Right ventricle myocardium superior (tissue), 1 donor: ENCODE measurements at places on chromosomes 12 and 14. TPM values are rescaled to one million over a fixed set of nuclear protein-coding genes. Genes with fewer than 3 reads are reported as not detected.

DNA sequence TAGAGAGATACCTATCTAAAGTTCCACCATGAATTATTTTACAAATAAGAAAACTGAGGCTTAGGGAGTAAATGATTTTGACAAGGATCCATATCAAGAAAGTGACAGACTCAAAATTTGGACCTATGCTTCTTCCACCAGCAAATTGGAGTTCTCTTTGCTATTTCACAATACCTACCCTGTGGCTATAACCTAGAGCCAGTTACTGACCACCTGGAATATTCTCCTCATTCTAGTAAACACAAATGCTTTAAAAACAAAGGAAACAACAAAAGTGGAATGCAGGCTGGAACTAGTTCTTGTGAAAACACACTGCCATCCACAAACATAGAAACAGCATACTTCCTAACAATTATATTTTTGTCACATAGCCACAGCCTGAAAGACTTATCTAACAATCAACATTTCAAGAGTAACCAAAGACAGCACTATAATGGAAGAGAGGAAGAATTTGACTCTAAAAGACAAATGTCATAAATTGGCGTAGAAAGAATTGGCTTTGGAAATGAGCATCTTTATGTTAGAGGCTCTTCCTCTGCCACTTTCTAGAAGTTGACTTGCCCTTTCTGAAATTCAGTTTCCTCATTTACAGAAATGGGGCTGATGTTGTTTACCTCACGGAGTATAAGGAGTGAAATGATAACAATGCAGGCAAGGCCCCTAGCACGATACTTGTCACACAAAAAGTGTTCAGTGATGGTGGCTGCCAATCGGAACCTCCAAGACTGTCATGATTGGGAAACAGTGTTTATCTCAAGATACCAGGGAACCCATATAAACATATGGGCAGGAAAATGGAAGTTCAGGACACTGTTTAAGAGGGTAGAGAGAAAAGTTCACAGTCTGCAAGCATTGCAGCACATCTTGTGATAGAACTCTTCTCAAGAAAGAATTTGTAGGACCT lies 138.6 kb upstream of the LGR5 start:
- DNase-seq = no peak

- no peak for DNase-seq
Observed at GRCh38 chr14:79496701-79497100, 714.6 kb downstream of the DIO2 start.

DNA sequence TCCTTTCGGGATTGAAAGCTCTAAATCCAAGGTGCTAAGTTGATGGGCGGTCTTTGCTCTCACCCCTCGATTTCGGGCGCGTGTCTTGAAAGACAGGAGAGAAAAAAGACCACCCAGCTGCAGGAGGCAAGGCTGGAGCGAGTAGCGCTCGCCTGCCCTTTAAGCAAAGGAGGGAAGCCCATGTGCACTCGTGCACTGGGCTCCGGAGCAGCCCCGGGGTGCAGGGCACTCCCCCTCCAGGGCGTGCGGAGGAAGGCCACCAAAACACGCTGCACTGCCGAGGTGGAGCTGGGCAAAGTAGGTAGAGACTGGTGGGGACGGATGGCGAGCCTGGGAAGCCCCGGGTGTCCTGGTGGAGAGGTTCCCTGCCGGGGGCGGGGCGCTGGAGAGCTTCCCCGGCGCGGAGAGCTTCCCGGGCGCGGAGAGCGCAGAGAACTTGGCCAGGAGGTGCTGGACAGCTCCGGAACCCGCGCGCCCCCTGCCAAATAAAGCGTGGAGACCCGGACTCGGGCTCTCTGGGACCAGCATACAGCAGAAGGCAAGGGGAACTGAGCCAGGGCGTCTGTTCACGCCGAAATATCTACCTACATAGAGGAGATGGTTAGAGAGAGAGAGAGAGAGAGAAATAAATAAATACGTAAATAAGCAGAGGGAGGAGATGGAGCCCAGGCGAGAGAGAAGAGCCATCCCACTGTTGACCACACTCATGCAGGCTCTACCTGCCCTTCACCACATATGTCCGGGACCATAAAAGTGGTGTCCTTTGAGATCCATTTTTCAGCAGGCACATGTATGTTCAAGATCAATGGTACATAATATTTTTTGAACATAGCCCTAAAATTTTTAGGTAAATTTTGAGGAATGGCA lies 662 bp upstream of the NELL2 start:
- peak; percentile 38 for DNase-seq

DNA sequence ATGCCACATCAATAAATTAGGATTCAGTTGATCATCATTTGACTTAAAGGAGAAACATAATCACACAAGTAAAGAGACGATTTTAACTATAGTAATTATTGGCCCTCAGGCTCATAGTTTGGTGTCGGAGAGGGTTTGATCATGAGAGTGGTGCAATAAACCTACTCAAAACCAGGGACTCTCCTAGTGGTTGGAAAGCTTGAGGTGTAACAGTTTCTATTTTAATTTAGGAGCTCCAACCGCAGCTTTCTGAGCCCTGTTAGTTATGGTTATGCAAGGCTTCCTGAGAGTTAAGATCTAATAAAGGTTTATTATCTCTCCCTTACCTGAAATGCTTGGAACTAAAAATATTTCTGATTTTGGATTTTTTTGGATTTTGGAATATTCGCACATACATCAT lies 36.4 kb downstream of the TMTC2 start:
- no peak for DNase-seq

The ANO2 gene
- 12.6 TPM for total RNA-seq
